ENCODE measurements at places on chromosomes 1 and 21.

DNA sequence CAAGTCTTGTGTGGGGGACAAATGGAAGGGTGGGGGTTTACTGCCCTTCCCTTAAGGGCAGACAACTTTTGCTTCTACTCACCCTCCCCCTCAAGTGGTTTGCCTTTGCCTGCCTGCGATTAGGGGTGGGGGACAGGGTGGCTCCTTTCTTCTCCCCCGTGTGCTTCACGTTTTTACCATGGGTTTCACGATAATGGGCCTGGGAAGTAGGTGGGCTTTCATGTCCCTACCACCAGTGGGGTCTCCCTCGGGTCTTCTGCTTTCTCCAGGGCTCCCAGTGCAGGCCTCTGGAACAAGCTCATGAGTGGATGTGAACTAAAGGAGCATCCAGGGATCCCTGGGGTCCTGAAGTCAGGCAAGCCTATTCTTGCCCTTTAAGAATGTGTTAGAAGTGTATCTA, 21.6 kb downstream of the UTP25 start:
- no peak for DNase-seq

GRCh38 chr1:230108580-230108979, 41.5 kb downstream of the GALNT2 start:
- no peak for DNase-seq

DNA sequence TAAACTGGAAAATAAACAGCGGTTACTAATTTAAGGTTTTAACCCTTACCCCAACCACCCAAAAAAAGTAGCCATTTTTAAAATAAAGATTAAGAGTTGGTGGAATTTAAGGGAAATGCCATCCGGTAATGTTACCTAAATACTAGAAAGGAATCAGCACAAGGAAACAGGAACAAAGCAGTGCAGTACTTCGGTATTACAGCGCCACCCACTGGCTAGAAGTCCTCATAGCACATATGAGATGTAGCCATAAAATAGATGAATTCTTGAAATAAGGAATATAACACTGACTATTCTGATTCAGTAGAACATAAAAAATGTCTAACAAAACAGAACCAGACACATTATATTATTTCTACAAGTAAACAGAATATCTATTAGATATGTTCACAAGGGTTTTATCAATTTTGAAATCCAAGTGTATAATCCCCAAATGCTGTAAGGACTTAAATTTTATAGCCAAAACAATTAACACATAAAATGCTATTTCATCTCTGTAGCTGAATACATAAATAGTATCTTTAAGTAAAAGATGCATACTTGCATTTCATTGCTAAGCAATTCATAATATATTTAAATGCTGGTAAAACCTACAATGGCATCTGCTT, 58.8 kb downstream of the FRRS1 start:
- DNase-seq = peak; percentile 79

DNA sequence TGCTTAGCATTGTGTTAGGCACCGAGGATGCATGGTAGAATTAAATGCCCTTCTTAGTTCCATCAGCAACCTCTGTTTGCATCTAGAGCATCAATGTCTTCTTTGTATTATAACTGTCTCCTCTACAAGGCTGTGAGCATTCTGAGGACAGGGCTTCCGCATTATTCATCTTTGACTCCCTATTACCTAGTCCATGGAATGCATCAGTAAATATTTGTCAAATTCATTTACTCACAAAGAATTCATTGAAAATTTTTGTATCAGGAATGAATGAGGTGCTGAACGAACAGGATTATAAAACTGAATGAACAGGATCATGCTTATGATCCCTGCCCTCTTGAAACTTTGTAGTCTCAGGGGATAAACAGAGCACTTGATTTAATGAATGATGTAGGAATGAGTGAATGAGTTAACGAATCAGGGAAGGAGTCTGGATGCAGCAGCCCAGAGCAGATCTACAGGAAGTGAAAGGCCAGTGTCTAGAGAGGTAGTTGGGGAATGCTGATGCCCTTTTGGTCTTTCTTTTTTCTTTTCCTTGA, 2.8 kb downstream of the RHBDL2 start:
- DNase-seq = no peak

DNA sequence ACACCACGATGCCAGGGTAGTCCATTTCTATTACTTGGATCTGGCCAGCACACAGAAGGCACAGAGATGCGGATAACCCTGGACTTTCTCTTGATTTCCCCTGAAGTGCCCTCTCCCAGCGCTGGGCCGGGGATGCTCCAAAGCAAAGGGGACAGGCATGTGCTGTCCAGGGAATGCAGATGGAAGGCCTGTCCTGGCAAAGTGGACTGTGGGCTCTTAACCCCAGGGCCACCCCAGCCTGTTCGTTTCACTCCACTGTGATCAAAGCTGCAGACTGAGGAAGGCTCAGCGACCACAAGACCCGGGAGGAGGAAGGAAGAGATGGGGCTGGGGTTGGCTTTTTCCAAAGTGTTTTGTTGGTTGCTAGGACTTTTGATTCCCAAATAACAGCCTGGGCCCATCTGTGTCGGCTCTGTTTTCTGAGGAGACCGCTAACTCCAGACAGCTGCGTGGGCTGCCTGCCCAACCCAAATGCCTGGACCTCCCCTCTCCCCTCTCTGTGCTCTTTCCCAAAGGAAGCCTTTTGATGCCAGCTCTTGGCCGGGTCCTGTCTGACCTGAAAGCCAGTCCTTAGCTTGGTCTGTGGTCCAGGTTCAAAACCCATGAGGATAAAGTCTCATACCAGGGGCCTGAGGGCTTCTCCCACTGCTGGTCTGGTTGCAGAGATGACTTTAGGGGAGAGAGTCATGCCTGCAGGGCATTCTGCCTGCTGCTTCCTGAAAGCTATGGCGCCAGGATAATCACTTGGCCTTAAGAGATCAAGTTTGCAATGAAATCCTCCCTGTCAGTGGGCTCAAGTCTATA, 119.6 kb upstream of the CD34 start:
- peak; percentile 20 for DNase-seq

- DNase-seq = no peak
Observed at GRCh38 chr1:62727656-62728407, 39.6 kb upstream of the DOCK7 start.

DNA sequence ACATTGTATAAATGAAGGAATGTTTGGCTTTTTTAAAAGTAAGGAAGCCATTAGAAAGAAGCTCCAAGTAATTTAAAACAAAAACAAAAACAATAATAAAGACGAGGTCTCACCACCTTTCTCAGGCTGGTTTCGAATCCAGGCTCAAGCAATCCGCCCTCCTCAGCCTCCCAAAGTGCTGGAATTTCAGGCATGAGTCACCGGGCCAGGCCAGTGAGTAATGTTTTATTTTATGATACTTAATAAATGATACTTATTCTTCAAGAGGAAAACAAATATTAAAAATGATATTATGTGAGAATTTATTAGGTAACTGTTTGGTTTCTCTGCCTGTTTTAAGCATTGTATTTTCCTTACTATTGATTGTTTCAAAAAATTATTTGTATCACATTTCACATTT, 201.4 kb upstream of the BRINP3 start:
- DNase-seq = no peak

DNA sequence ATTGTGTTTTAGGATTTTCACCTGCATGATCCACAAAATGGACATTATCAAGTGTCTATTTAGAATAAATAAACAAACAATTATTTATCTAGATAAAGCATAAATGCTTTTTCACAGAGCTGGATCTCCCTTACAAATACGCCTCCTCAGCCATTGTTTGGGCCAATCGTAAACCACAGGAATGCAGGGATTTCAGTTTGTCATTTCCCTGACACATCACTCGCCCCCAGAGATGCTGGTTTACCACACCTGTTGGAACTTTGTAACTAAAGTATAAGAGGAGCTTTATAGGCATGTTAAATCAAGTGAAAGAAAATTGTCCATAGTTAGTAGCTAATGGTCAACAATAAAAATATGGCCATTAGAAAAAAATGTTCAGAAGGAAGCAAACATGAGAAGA, 40.3 kb downstream of the GPR88 start:
- DNase-seq = peak; percentile 8

DNA sequence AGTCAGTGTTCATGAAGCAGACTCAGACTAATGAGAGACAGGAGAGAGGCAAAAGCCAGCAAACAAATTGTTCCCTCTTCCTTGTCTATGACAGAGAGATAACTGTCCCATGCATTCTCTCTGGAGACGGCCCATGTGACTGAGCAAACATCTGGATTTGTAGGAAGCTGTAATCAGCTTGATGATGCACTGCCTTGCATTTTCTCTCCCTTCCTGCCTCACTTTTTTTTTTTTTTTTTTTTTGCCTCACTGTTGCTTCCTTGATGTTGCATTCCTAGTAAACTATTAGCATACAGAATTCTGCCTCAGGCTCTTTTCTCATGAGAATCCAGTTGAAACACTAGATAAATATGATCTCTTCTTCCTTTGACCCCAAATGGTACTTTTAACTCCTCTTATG, 134.5 kb downstream of the HHIPL2 start:
- DNase-seq = no peak

DNA sequence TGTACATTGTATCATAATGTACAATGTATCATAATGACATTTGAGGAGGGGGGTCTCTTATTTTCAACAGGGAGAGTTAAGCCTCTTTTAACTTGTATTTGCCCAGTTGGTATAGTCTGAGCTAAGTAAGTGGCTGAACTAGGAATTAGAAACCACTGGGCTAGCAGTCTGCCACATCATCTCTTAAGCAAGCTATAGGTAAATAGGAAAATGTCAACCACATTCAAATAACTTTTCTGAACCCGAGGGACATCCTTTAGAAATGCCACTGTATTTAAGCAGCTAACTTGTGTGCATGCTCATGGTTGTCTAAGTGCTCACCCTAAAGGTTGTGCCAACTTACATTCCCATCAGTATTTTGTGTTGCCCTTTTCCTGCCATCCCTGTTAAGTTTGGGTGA, 35.5 kb upstream of the ASB17 start:
- DNase-seq = no peak

GRCh38 chr1:198936371-198937083, 297.7 kb downstream of the PTPRC start:
- DNase-seq = peak; percentile 11

- DNase-seq = no peak
Observed at GRCh38 chr1:54651608-54652007, 10.0 kb downstream of the MROH7 start.

- no peak for DNase-seq
Observed at GRCh38 chr1:33698361-33699035, 165.4 kb upstream of the HMGB4 start.

DNA sequence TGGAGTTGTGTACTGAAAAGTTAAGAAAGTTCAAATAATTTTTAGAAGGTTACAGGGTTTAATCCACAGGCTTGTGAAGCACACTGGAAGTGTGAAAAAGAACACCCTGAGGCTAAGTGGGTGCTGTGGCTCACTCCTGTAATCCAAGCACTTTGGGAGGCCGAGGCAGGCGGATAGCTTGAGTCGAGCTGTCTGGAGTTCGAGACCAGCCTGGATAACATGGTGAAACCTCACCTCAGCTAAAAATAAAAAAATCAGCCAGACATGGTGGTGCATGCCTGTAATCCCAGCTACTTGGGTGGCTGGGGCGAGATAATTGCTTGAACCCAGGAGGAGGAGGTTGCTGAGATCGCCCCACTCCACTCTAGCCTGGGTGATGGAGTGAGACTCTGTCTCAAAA, 9.8 kb downstream of the TXNIP start:
- DNase-seq = no peak

GRCh38 chr1:97630281-97630680, 290.6 kb downstream of the DPYD start:
- DNase-seq = no peak

DNA sequence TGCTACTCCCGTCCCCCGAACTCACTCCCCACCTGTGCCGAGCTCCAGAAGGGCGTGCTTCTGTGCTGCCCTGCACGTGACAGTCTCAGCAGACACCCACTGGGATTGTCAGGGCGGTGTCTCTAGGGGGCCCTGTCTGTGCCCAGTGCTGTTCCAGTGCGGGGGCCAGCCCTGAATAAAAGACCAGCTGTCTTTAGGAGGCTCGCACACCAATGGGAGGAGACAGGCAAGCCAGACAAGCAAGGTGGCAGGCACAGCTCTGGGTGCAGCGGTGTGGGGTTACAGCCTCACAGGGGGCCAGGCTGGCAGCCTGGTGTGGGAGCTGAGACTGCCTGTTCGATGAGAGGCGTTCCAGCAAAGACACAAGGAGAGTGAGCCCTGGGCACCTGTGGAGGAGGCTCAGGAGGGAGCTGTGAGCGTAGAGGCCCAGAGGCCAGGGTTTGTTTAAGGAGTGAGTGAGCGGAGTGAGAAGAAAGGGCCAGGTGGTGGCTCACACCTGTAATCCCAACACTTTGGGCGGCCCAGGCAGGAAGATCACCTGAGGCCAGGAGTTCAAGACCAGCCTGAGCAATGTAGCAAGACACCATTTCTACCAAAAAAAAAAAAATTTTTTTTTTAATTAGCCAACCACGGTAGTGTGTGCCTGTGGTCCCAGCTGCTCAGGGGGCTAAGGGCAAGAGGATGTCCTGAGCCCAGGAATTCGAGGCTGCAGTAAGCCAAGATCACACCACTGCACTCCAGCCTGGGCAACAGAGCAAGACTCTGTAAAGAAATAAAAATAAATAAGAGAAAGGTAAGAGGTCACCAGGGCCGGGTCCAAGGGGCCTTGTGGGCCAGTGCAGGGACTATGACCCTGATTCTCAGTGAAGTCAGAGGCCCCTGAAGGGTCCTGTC, 48.2 kb upstream of the ARHGEF16 start:
- no peak for DNase-seq

DNA sequence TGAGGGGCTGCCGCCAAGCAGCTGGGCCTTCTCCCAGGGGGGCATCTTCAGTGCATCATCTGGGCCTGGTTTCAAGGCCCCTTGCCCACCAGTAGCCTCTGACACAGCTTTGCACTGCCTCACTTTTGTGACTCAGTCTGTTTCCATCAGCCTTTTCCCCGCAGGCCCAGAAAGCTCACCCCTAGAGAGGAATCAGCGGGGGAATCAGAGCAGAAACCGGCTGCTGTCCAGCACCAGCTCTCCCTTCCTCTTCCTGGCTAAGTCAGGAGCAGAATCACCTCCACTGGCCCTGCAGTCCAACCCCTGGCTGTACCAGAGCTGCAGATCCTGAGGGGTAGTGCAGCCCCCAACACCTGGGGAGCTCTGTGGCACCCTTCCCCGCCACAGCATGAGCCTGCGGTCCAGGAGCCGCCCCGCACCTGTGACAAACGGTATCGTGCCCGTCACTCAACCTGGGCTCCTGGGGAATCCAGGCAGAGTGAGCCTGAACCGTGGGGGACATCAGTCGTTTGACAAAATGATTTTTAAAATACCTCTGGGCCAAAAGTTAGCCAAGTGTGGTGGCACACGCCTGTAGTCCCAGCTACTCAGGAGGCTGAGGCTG, 83.3 kb upstream of the TMEM51 start:
- no peak for DNase-seq

DNA sequence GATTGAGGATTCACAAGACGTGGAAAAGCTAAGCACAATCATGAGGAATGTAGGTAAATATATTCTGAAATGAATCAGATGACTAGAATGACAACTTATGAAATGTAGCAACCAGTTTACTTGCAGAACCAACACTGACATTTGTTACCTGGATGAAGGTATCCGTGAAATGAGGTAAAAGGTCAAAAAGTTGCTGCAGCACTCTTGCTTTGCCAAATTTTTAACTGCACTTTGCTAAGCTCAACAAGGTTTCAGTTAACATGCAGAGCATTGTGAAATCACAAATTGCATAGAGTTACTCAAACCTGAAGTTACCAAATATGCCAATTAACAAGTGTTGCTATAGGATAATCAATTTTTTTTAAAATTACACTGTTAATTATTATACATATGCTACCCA, 1280.1 kb downstream of the KCNT2 start:
- DNase-seq = no peak

GRCh38 chr1:209368864-209369598, 214.5 kb upstream of the CAMK1G start:
- peak; percentile 78 for DNase-seq
